ENCODE measurements at places on chromosomes 4 and X. TPM values are rescaled to one million over a fixed set of nuclear protein-coding genes. Genes with fewer than 3 reads are reported as not detected.

DNA sequence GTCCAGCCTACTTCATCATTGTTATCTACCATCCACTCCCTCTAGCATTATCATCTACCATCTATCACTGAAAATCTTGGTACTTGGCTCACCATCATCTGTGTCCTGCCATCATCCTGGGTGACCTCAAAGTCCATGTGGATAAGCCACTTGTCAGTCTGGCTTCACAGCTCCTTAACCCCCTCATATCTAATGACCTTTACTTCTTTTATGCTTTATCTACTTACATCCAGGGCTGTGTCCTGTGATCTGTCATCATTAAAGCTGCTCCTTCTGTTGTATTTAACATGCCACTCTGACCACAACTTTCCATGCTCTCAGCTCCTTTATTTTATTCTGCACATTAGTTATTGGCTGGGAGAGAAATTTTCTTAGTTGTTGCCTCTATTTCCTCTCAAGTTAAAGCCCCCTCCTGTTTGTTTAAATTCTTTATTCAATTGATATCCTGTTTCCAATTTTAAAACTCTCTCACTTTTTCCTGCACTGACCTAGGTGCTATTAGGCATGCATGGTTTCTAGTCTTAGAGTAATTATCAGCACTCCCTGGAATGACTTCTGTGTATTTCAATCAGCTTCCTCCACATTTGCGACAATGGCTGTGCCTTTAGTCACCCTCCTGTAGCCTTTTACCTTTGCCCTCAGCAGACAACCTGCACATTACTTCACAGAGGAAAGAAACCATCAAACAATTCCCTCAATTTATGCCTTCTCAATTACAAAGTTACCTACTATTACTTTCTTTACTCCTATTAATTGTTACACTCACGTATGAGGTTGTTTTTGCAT lies 8.1 kb upstream of the FABP2 start:
- DNase-seq = no peak

Gene SASH3
- 140 TPM for total RNA-seq

DNA sequence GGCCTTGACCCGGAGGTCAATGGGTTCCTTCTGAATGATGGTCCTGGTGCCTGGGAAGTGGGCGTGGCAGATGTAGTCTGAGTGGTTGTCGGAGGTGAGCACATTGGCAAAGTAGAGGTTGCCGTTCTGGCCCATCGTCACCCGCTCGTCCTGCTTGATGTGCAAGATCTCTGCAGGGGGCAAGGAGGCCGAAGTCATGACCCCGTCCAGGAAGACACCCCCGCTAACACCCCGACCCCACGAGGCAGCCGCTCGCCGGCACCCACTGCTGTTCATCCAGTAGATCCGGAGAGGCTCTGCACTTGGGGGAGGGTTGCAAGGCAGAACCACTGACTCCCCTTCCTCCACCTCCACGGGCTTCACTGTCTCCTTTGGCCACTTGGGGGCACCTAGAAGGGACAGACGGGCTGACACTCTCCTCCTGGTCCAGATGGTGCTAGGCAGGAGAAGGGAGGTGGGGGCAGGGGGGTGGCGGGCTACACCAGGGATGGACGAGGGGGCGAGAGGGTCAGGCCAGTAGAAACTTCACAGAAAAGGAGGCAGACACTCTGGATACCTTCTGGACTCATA lies 15.1 kb downstream of the L1CAM start:
- no peak for DNase-seq

DNA sequence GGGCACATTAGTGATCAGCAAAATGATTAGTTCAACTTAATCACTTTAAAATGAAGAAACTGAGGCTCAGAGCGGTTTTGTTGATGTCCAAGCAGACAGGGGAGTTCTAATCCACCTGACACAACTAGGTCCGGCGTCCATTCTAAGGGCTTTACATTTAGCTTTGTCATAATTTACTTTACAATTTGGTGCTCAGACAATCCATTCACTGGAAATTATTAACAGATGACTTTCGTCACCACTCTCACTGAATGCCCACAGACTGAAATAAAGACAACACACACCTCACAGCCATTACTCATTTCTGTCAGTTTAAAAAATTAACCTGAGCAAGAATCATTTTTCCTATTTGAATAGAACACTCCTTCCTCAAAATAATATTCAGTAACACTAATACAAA lies 10.8 kb downstream of the NR3C2 start:
- DNase-seq = no peak

- no peak for DNase-seq
Measured at GRCh38 chr4:181528570-181529184, 714.5 kb upstream of the TENM3 start.

DNA sequence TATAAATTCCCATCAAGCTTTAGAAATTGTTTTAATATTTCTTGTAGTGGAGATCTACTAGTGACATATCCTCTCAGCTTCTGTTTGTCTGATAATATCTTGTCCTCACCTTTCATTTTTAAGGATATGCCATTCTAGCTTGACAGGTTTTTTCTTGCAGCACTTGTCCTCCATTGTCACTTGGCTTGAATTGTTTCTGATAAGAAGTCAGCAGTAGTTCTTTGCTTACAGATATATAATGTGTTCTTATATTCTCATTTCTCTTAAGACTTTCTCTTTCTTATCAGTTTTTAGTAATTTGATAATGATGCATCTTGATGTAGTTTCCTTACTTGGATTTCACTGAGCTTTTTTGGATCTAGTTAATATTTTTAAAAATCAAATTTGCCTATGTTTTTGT lies 120.6 kb upstream of the NUDT6 start:
- no peak for DNase-seq

DNA sequence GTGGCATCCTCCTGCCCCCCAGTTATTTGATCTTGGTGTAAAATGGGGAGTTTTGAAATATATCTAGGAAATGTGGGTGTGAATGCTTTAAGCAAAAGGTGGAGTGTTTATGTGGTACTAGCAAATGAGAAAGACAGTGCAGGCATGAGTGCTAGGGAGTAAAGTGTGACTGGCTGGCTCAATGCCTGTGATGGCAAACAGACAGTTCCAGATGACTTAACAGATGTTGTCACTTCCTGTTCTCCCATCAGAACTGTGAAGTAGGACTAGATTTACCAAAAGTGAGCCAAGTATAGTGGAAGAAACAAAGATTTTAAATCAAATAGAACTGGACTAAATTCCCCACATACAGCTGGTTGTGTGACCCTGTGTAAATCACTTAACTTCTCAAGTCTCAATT lies 8.4 kb upstream of the AMOT start:
- no peak for DNase-seq

DNA sequence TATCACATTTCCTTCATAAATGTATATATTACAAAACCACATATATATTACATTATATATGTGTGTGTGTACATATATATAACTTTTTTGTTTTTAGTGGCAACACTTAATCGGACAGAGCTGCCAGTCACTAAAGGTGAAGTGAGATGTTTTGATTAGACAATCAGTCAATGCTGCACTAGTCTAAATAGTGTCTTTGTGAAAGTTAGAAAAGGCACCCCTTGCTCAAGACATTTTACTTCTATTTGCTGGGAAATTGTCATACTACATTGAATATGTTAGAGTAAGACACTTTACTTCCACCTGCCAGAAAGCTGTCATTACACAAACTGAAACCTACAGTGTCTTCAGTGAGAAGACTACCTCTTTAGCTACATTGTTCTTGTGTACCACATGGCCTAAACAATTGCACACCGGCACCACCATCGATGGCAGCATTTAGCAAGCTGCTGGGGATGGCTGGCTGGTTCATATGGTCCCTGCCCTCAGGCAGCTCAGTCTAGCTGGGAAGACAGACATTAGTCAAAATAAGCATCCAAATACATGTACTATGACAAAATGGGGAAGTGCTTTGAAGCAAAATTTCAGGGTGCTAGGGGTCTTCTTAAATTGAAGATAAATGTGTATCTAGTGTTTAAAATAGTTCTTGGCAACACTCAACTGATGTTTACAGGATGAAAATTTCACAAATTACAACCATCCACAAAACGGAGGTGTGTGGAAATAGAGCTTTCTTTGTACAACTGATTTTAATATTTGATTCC lies 148.1 kb upstream of the GATB start:
- DNase-seq = no peak

DNA sequence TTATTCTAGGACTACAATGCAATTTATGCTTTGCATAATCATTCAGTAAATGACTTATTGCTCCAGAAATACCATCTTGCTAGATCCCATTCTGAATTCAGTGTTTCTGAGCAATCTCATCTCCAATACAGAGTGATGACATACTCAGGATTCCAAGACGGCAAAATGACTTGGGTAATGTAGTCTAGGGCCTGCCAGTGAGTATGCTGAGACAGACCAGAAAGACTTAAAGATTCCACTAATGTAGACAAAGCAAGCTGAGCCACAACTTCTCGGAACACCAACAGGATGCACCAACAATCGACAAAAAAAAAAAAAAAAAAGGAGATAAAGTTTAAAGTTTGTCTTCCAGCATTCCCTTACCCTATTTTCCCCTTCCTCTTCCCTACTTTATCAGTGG lies 919 bp upstream of the SEC24B start:
- DNase-seq = no peak
